Skin of body (tissue), 3 donors: ENCODE measurements at places on chromosomes 11 and 22. TPM values are rescaled to one million over a fixed set of nuclear protein-coding genes. Genes with fewer than 3 reads are reported as not detected.

The PKP3 gene
- 71.2 TPM for total RNA-seq

- no peak for DNase-seq
Observed at GRCh38 chr11:24934733-24935439, 438.0 kb downstream of the LUZP2 start.

DNA sequence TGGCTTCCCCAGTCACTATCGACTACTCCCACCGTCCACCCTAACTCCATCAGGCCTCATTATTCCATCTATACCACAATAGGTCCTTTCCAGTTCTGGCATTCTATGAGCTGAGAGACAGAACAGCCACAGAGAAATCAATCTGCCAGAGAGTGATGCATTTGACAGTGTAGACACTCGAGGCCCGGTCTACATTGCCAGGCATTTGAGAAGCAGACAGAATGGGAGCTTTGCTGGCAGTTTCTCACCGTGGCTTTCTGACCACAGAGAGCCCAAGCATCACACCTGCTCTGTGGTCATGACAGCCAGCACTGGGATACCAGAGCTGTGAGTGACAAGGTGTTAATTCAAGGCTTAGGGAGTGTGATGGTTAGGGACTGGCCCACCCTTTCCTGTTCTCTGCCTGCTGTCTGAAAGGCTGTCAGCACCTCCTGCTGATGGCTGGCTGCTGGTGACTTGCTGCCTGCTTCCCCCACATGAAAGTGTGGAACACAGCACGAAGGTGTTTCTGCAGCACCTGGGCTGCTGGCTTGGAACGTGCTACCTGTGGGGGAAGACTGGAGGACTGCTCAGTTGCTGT is 137.8 kb downstream of the KIRREL3 start:
- no peak for DNase-seq

GRCh38 chr11:128509621-128510389 is 77.6 kb downstream of the ETS1 start:
- no peak for DNase-seq

GRCh38 chr11:9144828-9145227 is 53.4 kb upstream of the SCUBE2 start:
- no peak for DNase-seq

The TYR gene
- total RNA-seq = 4.0 TPM

- peak; percentile 91 for DNase-seq
Observed at GRCh38 chr11:87281496-87281895, 243.8 kb downstream of the TMEM135 start.
